ENCODE measurements at places on chromosomes 3 and 15. TPM values are rescaled to one million over a fixed set of nuclear protein-coding genes. Genes with fewer than 3 reads are reported as not detected.

GRCh38 chr15:64156652-64157331, 5.3 kb downstream of the SNX22 start:
- no peak overlapping the region for H3K4me3 ChIP-seq
- no peak for DNase-seq
- peaks cover 17% of the 10 kb centered on the region for H3K27me3 ChIP-seq
- H3K36me3 ChIP-seq: peaks cover 68% of the 10 kb centered on the region
- H3K27ac ChIP-seq: no peak overlapping the region

DNA sequence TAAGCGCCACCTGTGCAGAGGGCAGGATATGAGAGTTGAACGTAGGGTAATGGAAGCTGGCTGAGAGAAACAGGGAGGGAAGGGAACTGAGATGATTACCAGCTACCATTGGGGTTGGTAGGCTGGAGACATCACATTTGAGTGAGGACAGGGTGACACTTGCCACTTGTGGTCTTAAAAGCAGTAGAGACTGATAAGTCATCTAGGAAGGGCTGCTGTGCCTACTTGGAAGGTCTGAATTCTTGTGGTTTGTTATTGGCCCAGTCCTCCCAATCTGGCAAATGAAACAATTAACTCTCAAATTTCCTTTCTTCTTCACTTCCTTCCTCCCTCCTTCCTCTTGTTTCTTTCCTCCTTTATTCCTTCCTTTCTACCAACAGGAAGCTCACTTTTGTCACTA, 46.8 kb downstream of the COL6A5 start:
- H3K27me3 ChIP-seq: no peaks in the 10 kb centered on the region
- no peak overlapping the region for H3K27ac ChIP-seq
- no peak overlapping the region for H3K4me3 ChIP-seq
- H3K36me3 ChIP-seq: no peaks in the 10 kb centered on the region
- H3K4me1 ChIP-seq: no peaks in the 10 kb centered on the region

- H3K27ac ChIP-seq: no peak overlapping the region
- H3K27me3 ChIP-seq: peaks cover 15% of the 10 kb centered on the region
- peaks cover 5% of the 10 kb centered on the region for H3K4me1 ChIP-seq
- H3K36me3 ChIP-seq: no peaks in the 10 kb centered on the region
- DNase-seq: peak; percentile 1
- no peak overlapping the region for H3K4me3 ChIP-seq
These were observed 3.5 kb upstream of the CPNE4 start for GRCh38 chr3:132038198-132038825.

GRCh38 chr3:31086698-31087097, 192.2 kb upstream of the GADL1 start:
- no peaks in the 10 kb centered on the region for H3K27me3 ChIP-seq
- no peak overlapping the region for H3K27ac ChIP-seq
- no peaks in the 10 kb centered on the region for H3K36me3 ChIP-seq
- no peaks in the 10 kb centered on the region for H3K4me1 ChIP-seq

- H3K27ac ChIP-seq: no peak overlapping the region
- H3K4me1 ChIP-seq: no peaks in the 10 kb centered on the region
- H3K36me3 ChIP-seq: no peaks in the 10 kb centered on the region
- H3K4me3 ChIP-seq: no peak overlapping the region
- H3K27me3 ChIP-seq: peaks cover 7% of the 10 kb centered on the region
These were observed 30.4 kb downstream of the RASGRF1 start for GRCh38 chr15:79060175-79060574.

Gene MESP2
- 0.72 TPM for total RNA-seq

Gene IGSF11
- total RNA-seq: under 0.01 TPM

Gene TRIM59
- total RNA-seq: 21.5 TPM
